ENCODE measurements at places on chromosomes 2 and 18. TPM values are rescaled to one million over a fixed set of nuclear protein-coding genes. Genes with fewer than 3 reads are reported as not detected.

DNA sequence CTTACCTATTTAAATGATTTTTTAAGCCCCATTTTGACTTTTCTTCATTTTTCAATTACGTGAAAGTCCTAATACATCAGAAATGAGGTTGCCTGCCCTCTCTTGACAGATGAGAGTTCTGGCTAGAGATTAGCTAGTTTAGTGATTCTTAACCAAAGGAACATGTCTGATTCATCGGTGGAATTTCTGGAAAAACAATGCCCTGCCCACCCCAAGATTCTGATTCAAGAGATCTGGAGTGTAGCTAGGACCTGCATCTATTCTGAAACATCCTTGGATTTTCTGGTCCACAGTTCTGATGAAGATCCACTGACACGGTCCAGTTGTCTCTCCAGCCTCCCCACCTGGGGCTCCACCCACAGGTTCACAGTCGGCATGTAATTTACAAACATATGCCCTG lies 111.2 kb downstream of the KLF7 start:
- no peak for DNase-seq

DNA sequence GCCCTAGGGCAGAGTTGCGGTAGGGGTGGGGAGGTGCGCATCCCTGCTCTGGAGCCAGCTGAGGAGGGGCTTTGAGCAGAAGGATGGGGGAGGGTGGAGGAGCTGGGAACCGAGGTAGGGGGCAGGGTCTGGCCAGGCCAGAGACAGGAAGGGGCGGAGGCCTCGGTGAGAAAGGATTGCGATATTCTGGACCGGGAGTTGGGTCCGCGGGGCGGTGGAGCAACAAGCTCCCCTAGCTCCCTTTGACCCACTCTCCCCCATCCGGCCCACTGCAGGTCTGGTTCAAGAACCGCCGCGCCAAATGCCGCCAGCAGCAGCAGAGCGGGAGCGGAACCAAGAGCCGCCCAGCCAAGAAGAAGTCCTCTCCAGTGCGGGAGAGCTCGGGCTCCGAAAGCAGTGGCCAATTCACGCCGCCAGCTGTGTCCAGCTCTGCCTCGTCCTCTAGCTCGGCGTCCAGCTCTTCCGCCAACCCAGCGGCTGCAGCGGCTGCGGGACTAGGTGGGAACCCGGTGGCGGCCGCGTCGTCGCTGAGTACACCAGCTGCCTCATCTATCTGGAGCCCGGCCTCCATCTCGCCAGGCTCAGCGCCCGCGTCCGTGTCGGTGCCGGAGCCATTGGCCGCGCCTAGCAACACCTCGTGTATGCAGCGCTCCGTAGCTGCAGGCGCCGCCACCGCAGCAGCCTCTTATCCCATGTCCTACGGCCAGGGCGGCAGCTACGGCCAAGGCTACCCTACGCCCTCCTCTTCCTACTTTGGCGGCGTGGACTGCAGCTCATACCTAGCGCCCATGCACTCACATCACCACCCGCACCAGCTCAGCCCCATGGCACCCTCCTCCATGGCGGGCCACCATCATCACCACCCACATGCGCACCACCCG lies 4.8 kb downstream of the OTX1 start:
- no peak for DNase-seq

Gene EPAS1
- 66.4 TPM for total RNA-seq

DNA sequence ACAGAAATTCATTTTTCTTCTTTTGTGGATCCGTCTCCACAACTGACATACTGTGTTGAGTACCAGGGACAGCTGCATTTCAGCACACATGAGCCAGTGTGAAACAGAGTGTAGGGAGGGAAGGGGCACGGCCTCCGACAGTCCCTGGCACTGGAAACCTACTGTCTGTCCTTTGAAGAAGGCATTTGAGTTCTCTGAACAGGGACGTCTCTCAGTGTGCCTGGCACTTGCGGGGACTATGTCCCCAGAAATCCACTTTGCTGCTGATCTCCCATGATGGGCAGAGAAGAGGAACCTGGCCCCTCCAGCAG lies 48.1 kb downstream of the PLB1 start:
- DNase-seq, result no peak

GRCh38 chr18:31040686-31041270 lies 1.8 kb downstream of the DSC3 start:
- no peak for DNase-seq

Gene ARHGAP28
- 9.8 TPM for total RNA-seq

Gene FHOD3
- 0.60 TPM for total RNA-seq

Gene KCNS3
- total RNA-seq, result 7.6 TPM

GRCh38 chr2:138329591-138329990 lies 172.0 kb upstream of the SPOPL start:
- no peak for DNase-seq

Gene ITPRIPL1
- total RNA-seq, result 0.97 TPM

- no peak for DNase-seq
Observed at GRCh38 chr18:79625924-79626561, 53.6 kb upstream of the CTDP1 start.

DNA sequence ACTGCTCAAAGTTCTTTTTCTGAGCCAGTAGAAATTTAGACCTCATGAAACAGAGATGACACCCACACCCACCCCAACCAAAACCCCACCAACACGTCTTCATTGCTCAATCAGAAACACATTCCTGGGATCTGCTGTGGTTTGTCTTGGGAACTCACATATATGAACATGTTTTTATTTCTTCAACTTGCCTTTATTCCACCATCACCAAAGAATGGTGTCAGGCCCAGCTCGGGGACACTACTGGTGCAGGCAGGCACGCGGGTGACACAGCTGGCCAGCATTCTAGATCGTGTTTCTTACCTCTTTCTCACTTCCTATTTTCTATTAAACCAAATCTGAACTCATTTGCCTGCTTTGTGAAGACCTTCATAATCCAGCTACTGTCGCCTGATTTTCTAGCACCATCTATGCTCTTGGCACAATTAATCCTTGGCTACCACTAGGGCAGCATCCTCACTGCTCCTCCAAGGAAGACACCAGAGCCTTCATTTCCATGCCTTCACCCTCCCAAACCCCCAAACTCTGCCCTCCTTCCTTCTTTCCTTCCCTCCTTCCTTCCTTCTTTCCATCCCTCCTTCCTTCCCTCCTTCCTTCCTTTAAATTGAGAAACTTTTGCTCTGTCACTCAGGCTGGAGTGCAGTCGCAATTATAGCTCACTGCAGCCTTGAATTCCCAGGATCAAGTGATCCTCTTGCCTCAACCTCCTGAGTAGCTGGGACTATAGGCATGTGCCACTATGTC lies 157.1 kb downstream of the BCL2 start:
- no peak for DNase-seq

Gene CHAC2
- total RNA-seq, result 1.2 TPM

DNA sequence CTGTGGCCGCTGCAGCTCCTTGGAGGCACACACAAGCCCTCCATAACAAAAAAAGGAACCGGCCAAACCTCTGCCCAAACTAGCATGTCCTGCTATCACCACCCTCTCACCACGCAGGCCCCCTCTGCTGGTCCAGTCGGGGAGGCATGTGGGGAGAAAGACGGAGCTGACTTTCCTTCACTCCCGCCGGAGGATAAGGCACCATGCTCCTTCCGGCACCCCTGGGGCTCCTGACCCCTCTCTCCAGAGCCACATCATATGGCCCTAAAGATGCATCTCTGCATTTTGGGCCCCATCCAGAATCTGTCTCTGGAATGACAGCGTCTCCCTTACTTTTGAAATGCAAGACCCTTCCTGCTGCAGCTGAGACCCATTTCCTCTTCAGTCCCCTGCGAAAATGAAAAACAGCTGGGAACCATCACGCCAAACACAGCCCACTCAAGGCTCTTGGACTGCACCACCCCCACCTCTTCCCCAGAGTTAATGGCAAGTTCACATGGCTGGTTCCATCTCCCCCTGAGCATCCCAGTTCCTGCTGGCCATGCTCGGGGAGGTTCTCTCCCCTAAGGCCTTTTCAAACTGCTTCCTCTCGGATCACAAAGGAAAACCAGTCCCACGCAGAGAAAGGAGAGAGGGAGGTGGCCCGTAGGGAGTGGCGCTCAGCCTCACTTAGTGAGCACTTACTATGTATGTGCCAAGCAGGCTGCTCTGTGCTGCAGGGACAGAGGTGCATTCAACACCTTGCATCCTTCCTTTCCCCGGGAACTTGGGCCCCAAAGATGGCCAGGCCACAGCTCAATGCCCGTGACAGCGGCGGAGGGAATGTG lies 35.2 kb upstream of the MLPH start:
- DNase-seq, result no peak
